ENCODE measurements at places on chromosomes 7 and 10.

DNA sequence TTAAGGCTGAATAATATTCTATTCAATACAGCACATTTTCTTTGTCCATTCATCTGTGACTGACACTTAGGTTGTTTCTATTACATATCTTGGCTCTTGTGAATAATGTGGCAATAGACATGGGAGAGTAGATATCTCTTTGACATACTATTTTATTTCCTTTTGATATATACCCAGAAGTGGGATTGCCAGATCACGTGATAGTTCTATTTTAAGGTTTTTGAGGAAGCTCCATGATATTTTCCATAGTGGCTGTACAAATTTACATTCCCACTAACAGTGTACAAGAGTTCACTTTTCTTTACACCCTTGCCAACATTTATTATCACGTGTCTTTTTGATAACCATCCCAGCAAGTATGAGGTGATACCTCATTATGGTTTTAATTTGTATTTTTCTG is 1114.7 kb downstream of the CNTNAP2 start:
- DNase-seq = no peak

- no peak for DNase-seq
These were observed 448 bp upstream of the NET1 start for GRCh38 chr10:5411941-5412276.

DNA sequence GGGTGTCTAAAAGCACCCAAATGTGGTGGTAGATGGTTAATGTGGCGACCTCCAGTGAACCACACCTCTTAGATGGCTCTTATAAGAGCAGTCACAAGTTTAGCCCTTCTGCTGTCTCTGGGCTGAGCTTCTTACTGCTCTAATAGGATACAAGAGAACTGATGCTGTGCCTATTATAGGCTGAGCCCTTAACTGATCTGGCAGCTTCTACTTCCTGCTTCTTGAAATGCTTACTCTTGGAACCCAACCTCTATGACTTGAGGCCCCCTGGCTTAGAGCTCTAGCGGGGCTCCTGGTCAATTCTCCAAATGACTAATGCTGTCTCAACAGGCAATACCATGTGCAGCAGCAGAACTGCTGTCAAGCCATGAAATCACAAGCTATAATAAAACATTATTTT is 35.0 kb upstream of the LSM8 start:
- no peak for DNase-seq

- no peak for DNase-seq
These were observed 488.3 kb downstream of the TNS3 start for GRCh38 chr7:47093320-47094234.

GRCh38 chr10:132163278-132163765 is 23.4 kb upstream of the DPYSL4 start:
- DNase-seq = no peak

DNA sequence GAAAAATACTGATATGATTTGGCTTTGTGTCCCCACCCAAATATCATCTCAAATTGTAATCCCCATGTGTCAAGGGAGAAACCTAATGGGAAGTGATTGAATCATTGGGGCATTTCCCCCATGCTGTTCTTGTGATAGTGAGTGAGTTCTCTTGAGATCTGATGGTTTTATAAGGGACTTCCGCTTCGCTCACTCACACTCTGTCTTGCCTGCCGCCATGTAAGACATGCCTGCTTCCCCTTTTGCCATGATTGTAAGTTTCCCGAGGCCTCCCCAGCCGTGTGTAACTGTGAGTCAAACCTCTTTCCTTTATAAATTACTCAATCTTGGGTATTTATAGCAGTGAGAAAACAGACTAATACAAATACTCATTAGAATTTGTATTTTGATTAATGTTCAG is 5.1 kb upstream of the MRPS17 start:
- DNase-seq = no peak

DNA sequence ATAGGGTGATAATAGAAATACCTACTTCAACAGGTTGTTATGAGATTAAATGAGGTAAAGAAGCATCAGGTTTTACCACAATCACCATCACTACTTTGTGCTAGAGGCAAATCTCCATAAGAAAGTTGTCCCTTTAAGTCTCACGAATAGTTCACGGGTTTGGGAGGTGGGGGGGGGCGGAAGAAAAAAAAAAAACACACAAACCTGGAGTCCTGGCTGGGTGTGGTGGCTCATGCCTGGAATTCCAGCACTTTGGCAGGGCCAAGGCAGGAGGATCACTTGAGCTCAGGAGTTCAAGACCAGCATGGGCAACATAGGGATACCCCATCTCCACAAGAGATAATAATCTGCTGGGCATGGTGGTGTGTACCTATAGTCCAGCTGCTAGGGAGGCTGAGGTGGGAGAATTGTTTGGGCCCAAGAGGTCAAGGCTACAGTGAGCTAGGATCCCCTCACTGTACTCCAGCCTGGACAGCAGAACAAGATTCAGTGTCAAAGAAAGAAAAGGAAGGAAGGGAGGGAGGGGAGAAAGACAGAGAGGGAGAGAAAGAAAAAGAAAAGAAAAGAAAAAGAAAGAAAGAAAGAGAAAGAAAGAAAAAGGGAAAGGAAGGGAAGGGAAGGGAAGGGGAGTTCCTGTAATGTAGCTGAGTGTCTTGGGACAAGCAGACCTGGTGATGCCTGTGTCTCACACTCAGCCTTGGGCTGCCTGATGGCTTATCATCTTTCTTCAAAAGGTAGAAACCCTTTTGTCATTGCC is 231.4 kb downstream of the CREB5 start:
- no peak for DNase-seq
